ENCODE measurements at places on chromosomes 13 and 19.

DNA sequence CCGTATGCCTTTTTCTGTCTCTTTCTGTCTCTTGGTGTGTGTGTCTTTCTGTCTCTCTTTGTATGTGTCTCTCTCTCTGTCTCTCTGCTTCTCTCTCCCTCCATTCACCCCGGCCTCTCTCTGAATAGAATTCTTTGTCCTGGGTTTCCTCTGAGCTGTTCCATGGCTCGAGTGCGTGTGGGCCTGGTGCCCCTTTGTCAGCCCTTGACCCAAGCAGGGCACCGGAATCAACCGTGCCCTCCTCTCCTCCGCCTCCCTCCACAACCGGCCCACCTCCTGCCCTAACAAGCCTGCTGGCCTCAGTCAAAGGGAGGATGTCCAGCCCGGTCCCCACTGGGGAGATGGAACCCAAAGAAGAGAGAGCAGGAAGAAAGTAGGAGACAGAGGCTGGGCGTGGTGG is 3.2 kb downstream of the AXL start:
- DNase-seq = no peak

- DNase-seq = no peak
Measured at GRCh38 chr19:10874024-10874423, 2.7 kb downstream of the CARM1 start.

GRCh38 chr19:51462276-51462675 is 4.0 kb upstream of the SIGLEC8 start:
- DNase-seq = no peak

GRCh38 chr13:28819046-28819730 is 951 bp upstream of the MTUS2 start:
- no peak for DNase-seq

DNA sequence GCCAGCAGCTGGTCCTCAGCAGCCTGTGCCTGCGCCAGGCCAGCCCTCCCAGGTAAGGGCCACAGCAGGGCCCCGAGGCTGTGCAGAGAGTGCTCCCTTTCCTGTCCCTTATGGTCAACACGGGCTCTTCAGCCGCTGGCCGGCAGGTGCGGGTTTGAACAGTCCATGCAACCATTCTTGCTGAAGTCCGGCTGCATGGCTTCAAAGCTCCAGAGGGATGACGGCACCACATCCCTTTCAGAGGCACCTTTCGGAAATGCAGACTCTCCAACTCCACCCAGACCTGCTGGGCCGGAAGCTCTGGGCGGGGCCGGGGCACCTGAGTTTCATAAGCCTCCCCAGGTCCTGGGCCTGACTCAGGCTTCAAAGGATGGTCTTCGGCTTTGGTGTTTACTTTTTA is 81.3 kb downstream of the SPACA7 start:
- DNase-seq = no peak

DNA sequence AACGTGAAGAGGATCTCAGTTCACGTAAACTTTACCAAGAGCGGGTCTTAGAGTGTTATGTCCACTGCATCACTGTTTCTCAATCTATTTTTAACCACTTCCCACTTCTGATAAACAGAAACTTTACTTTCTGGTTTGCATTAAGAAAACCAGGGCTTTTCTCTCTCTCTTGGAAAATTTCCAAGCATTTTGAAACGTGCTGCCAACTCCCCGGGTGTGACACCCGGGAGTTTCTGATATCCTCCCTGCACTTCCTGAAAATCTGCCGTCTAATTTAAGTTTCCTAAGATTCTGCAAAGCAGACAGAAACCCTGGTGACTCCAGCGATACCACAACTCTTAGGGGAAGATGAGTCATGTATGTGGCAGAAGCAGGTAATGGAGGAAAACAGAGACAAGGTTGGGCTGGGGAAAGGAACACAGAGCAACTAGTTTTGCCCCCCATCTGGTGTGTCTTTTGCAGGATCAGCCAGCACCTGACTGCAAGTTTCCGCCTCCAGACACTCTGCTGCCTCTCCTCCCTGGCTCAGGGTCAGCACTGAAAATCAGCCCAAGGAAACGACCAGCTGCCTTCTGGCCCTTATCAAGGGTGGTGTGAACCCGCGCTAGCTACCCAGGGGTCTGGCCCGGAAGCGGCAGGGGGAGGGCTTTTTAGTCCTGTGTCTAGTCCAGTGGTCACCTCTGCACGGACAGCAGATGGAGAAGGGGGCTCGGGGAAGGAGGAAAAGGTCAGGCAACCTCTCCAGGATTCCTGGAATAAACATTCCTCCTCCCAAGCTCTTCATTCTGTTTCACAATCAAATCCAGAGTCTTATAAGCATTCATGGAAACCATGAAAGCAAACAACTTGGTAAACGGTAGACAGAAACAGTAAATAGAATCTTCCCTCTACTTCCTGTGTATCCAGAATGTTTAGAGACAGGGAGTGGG is 11.3 kb upstream of the FFAR2 start:
- peak; percentile 49 for DNase-seq

Measured in hematopoietic multipotent progenitor cell treated with erythropoietin and hydrocortisone succinate and interleukin-3 and kit ligand, for 8 days (in vitro differentiated cells).